ENCODE measurements at places on chromosomes 6 and 20. TPM values are rescaled to one million over a fixed set of nuclear protein-coding genes. Genes with fewer than 3 reads are reported as not detected.

The RNF217 gene
- 22.6 TPM for total RNA-seq

The WFDC11 gene
- total RNA-seq = not detected

The PSORS1C2 gene
- not detected for total RNA-seq

The GPX5 gene
- total RNA-seq = not detected

The SIRPB1 gene
- 0.96 TPM for total RNA-seq

The LMBRD1 gene
- 39.1 TPM for total RNA-seq

The PLCB4 gene
- 17.2 TPM for total RNA-seq

The SERINC3 gene
- 41.5 TPM for total RNA-seq

The TRIM15 gene
- total RNA-seq = not detected

GRCh38 chr6:150517175-150517574, 82.5 kb upstream of the PLEKHG1 start:
- no peak for DNase-seq

DNA sequence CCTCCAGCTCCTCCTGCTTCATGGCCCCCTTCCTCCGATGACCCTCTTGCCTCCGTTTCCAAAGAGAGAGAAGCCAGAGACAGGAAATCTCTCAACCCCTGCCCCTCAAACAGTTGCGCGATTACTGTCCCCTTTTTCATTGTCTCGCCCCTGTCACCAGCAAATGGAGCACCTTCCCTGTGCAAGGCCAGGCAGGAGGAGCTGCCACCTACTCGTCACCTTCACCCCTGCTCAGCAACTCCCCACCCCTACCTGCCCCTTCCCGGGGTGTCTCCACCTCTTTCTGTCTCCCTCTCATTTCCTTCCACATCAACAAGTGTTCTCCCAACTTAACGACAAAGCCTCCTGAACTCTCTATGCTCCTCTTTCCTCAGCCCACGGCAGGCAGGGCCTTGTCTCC, 13.7 kb downstream of the PNLDC1 start:
- DNase-seq = no peak

DNA sequence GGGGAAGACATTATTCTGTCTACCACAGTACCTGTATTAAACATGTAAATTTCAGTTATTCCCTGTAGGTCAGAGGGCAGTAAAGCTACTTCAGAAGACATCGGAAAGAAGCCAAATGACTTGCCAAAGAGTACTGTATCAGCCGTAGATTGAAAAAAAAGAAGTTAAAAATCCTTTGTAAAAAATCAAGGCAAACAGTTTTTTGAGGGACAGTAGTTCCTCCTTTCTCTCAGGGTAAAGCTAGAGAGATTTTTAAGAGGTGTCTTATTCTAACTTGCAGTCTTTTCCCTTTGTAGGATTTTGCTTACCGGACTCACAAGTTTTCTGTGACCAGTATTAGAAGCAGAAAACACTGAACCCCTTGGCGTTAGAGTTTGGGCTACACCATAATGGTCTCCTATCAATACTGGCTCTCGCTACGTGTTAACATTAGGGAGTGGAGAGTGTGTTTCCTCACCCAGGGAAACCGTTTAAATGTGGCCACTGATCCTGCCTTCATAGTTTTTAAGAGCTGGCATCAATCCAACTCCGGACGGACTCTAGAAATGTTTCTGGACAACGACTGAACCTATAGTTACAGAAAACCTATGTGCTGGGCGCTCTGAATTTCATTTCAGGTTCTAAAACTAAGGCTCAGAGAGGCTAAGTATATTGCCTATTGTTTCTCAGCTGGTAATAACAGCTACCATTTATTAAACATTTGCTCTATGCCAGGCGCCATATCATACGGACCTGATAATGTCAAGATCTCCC, 1.3 kb upstream of the ASXL1 start:
- no peak for DNase-seq

- no peak for DNase-seq
Observed at GRCh38 chr6:132465530-132466485, 47.1 kb downstream of the STX7 start.

- DNase-seq = no peak
Observed at GRCh38 chr20:61303675-61304074, 51.6 kb downstream of the CDH4 start.

- DNase-seq = no peak
Observed at GRCh38 chr6:117008618-117009017, 131.6 kb downstream of the RFX6 start.

GRCh38 chr6:69825904-69826303, 29.1 kb upstream of the LMBRD1 start:
- DNase-seq = no peak

GRCh38 chr6:69816569-69816968, 19.8 kb upstream of the LMBRD1 start:
- DNase-seq = no peak

DNA sequence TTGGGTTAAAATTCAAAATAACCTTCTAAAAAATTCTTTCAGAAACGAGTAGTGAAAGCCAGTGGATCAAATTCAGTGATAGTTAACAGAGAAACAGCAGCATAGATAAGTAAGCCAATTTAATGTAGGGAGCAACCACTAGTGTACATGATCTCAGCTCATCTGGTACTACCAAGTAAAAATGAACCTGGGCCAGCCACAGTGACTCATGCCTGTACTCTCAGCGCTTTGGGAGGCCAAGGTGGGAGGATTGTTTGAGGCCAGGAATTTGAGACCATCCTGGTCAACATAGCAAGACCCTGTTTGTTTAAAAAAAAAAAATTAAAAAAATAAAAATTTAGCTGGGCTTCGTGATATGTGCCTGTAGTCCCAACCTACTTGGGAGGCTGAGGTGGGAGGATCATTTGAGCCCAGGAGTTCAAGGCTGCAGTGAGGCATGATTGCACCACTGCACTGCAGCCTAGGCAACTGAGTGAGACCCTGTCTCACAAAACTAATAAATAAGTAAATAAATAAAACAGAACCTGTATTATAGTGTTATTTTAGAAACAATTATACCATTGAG, 32.4 kb downstream of the CBFA2T2 start:
- no peak for DNase-seq

DNA sequence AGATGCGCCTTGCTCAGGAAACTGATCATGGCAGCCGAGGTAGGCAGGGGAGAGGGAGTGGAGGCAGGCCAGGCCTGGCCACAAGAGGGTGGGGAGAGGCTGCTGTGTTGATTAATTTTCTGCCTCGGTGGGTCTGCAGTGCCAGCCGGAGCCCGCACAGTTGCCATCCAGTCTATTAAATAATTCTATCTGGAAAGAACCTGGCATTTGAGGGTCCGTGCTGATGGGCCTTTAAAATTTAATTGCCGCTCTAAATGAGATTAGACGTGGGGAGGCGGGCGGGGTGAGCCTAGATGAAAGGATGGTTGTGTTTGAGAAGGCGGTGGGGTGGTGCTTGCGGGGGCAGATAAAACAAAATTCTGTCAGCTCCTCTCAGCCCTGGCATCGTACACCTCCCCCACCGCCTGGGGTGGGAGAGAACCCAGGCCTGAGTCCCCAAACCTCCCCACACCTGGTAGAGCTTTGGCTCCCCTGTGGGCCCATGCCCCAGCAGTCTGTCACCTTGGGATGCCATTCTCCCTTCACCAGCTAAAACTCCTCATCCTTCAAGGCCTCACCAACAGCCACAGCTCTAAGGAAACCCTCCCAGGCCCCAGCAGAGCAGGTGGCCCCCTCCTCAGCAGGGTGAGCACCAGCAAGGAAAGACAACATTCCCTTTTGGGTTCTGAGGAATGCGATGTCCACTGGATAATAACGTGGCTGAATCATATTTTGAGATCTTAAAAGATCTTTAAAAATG, 167.3 kb downstream of the GRM4 start:
- DNase-seq = no peak

- DNase-seq = no peak
Observed at GRCh38 chr6:44020664-44021425, 106.4 kb downstream of the MRPL14 start.

- DNase-seq = no peak
Observed at GRCh38 chr6:82953871-82954270, 111.8 kb downstream of the UBE3D start.

- no peak for DNase-seq
Observed at GRCh38 chr6:16844183-16844582, 82.9 kb upstream of the ATXN1 start.

DNA sequence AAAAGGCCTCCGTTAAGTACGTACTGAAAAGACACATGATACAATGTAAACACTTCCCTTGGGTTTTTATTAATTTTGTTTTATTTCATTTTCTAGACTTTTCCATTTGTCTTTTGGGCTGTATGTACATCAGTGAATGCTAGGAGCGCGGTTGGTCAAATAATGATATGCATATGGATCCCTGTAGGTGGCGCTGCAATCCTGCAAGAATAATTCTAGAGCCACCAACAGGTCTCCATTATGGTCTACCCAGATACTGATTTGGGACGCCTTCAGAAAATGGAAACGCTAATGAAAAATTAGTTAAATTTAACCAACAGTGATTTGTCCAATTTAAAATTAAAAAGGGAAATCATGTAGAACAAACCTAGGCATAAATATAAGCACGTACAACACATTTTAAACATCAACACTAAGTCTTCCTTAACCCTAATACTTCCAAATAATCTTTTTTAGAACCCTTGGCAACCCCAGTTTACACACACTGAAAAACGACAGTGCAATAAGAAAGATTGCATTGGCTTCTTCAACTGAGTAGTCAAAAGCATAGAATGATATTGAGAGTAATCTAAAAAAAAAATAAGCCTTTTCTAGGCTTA, 433.5 kb downstream of the RFPL4B start:
- peak; percentile 66 for DNase-seq

- DNase-seq = no peak
Observed at GRCh38 chr20:61949714-61950640, 115.7 kb downstream of the TAF4 start.

GRCh38 chr6:161128680-161129196, 137.2 kb downstream of the MAP3K4 start:
- no peak for DNase-seq

DNA sequence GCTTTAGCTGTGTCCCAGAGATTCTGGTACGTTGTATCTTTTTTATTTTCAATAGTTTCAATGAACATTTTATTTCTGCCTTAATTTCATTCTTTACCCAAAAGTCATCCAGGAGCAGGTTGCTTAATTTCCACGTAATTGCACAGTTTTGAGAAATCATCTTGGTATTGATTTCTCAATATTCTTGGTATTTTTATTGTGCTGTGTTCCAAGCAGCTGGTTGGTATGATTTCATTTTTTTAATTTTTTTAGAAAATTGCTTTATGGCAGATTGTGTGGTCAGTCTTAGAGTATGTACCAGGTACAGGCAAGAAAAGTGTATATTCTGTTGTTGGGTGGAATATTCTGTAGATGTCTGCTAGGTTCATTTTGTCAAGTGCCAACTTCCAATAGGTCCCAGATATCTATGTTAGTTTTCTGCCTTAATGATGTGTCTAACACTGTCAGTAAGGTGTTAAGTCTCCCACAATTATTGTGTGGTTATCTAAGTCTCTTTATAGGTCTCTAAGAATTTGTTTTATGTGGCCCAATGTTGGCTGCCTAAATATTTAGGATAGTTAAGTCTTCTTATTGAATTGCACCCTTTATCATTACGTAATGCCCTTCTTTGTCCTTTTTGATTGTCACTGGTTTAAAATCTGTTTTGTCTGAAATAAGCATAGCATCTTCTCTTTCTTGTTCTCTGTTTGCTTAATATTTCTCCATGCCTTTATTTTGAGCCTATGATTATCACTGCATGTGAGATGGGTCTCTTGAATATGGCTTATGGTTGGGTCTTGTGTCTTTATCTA, 366.9 kb upstream of the IRAK1BP1 start:
- DNase-seq = no peak

DNA sequence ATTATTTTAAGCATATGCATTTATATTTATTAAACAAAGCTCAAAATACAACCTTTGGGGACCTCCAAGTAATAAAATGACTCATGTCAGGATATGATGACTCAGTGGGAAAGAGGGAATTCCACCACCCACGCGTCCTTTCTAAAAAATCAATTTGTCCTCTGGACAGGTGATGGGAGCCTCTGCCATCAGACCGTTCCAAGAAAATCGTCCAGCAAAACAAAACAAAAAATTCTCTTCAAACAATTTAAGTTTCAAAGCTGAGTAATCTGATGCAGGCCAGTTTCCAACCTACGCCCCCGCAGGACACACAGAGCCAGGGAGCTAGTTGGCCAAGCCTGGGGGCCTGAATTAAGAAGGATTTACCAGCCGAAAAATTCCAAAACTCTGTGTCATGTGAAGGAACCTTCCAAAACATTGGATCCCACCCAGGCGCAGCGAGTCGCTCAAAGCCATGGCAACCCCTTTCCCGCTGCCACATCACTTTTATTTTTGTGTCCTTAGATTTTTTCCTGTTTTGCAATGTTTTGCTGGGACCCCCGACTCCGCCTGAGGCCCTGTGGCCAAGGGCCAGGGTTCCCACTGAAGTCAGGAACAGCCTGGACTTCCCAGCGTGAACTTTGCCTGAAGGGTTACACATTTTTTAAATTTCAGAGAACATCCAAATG, 95.3 kb downstream of the NFATC2 start:
- no peak for DNase-seq

GRCh38 chr6:45487645-45488044, 109.9 kb upstream of the SUPT3H start:
- no peak for DNase-seq

GRCh38 chr6:169895000-169895759, 143.8 kb downstream of the ERMARD start:
- DNase-seq = no peak

GRCh38 chr6:166325383-166326042, 16.8 kb downstream of the SFT2D1 start:
- DNase-seq = no peak

GRCh38 chr20:62759981-62760431, 36.3 kb upstream of the MRGBP start:
- DNase-seq = no peak

GRCh38 chr6:40251637-40252300, 317.5 kb upstream of the MOCS1 start:
- DNase-seq = no peak

GRCh38 chr6:163191704-163192537, 222.6 kb upstream of the QKI start:
- no peak for DNase-seq

GRCh38 chr6:26161322-26161721, 74.1 kb downstream of the HFE start:
- no peak for DNase-seq
